ENCODE measurements at places on chromosomes 6 and 20.
A peak's percentile ranks its signal among the peaks of the same experiment; 100 is the strongest.

GRCh38 chr20:9300534-9300933 lies 213.9 kb upstream of the LAMP5 start:
- no peak for DNase-seq
- H3K27me3 ChIP-seq, result no peaks in the 10 kb centered on the region
- no peaks in the 10 kb centered on the region for H3K4me1 ChIP-seq
- no peak overlapping the region for H3K27ac ChIP-seq

DNA sequence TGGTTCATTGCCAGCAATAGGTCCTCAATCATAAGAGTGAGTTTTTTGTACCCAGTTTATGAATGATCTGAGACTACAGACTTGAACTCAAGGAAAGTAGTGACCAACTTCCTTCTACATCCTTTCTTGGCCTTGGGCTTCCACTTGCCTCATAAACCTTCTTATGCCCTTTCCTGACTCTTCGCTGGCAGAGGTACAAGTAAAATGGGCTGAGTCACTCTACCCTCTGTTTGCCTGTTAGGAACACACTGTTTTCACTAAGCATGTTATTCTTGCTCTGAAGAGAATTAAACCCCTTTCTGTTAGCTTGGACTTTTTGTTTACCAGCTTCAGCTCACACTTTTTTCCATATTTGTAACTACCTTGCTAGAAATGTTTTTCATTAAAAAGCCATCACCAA lies 74.4 kb downstream of the PKHD1 start:
- H3K27ac ChIP-seq, result no peak overlapping the region
- H3K4me3 ChIP-seq, result no peak overlapping the region
- H3K27me3 ChIP-seq, result no peaks in the 10 kb centered on the region
- no peaks in the 10 kb centered on the region for H3K4me1 ChIP-seq
- H3K36me3 ChIP-seq, result no peaks in the 10 kb centered on the region
- DNase-seq, result no peak

GRCh38 chr6:56073761-56074160 lies 173.6 kb downstream of the COL21A1 start:
- no peaks in the 10 kb centered on the region for H3K27me3 ChIP-seq
- H3K36me3 ChIP-seq, result no peaks in the 10 kb centered on the region
- no peak overlapping the region for H3K4me3 ChIP-seq
- DNase-seq, result no peak
- no peak overlapping the region for H3K27ac ChIP-seq

GRCh38 chr20:38146156-38146555 lies 18.9 kb downstream of the TGM2 start:
- H3K27ac ChIP-seq, result no peak overlapping the region
- no peak for DNase-seq

DNA sequence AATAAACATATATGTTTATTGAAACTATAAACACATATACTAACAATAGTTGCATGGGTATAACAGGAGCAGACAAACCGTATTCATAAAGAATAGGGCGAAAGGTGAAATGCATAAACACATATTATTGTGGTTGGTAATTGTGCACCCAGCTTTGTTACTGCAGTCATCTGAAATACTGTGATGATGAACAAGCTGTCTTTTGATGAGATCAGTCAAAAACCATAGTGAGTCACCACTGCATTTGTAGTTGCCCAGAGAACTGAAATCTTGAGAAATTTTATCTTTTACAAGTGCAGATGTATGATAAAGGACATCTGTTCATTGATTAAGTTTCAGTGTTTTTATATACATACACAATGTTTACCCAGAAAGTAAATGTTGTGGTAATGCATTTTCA lies 133.7 kb downstream of the MYO6 start:
- no peak overlapping the region for H3K27ac ChIP-seq
- DNase-seq, result no peak
- H3K4me3 ChIP-seq, result no peak overlapping the region
- H3K27me3 ChIP-seq, result no peaks in the 10 kb centered on the region
- no peaks in the 10 kb centered on the region for H3K4me1 ChIP-seq
- peaks cover 2% of the 10 kb centered on the region for H3K36me3 ChIP-seq

GRCh38 chr6:4336084-4336483 lies 200.7 kb upstream of the ECI2 start:
- no peaks in the 10 kb centered on the region for H3K36me3 ChIP-seq
- no peaks in the 10 kb centered on the region for H3K27me3 ChIP-seq
- H3K27ac ChIP-seq, result no peak overlapping the region
- DNase-seq, result no peak
- no peaks in the 10 kb centered on the region for H3K4me1 ChIP-seq

DNA sequence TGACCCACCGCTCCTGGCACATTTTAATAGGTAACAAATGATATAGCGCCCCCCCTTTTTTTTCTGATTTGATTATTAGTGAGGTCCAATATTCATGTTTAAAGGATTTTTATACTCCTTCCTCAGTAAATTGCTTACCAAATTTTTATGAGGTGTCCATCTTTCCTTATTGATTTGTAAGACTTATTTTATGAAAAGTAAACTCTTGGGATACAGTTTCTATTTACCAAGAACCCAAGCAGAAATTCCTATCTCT lies 25.1 kb downstream of the TRIM27 start:
- H3K36me3 ChIP-seq, result 0 out of 2 replicates have a peak, but pooled peaks cover 7% of the 10 kb centered on the region
- DNase-seq, result no peak
- H3K4me3 ChIP-seq, result no peak overlapping the region
- H3K27me3 ChIP-seq, result no peaks in the 10 kb centered on the region
- no peak overlapping the region for H3K27ac ChIP-seq

DNA sequence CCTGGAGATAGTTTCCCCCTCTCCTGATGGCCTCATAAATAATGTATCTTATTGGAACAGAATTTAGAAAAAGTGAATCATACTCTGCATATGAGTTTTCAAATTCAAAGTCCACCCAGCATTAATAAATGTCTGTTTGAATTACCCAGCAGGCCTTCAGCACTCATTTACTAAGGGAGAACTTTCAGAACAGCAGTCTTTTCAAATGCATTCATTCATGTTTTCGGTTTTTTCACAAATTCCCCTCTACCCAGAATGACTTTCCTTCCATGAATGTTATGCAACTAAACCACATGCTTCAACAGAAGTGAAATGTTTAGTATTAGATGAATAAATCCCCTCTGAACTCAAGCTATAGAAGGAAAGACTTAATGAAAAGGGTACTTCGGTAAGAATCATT lies 92.4 kb downstream of the RTN4IP1 start:
- no peaks in the 10 kb centered on the region for H3K27me3 ChIP-seq
- no peaks in the 10 kb centered on the region for H3K4me1 ChIP-seq

DNA sequence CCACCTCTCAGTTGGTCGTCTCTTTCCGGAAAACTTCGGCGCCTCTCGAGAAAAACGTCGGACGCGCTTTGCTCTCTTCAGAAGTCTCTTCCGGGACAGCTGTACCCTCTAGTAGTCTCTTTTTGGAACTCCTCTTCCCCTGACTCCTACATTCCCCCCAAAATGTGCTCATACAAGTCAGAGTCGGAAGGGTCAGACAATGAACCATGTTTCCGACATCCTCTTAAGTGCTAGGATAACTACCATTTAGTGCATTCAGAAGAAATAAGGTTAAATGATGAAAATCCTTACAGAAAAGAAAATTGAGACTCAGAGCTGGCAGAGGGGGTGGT lies 476 bp upstream of the TP53RK start:
- H3K36me3 ChIP-seq, result peaks cover 5% of the 10 kb centered on the region
- H3K27ac ChIP-seq, result peak overlapping the region; percentile 73
- H3K27me3 ChIP-seq, result no peaks in the 10 kb centered on the region
- H3K4me1 ChIP-seq, result peaks cover 36% of the 10 kb centered on the region
- peak overlapping the region; percentile 72 for H3K4me3 ChIP-seq
- no peak for DNase-seq

- no peaks in the 10 kb centered on the region for H3K36me3 ChIP-seq
- H3K27me3 ChIP-seq, result no peaks in the 10 kb centered on the region
Measured at GRCh38 chr6:13834790-13835189, 20.4 kb upstream of the MCUR1 start.

GRCh38 chr20:23639490-23639958 lies 1.8 kb upstream of the CST3 start:
- DNase-seq, result no peak
- H3K4me1 ChIP-seq, result no peaks in the 10 kb centered on the region
- H3K27ac ChIP-seq, result no peak overlapping the region
- H3K36me3 ChIP-seq, result no peaks in the 10 kb centered on the region
- H3K27me3 ChIP-seq, result no peaks in the 10 kb centered on the region

- H3K27ac ChIP-seq, result no peak overlapping the region
- DNase-seq, result no peak
- H3K36me3 ChIP-seq, result no peaks in the 10 kb centered on the region
- no peaks in the 10 kb centered on the region for H3K27me3 ChIP-seq
Measured at GRCh38 chr6:42012501-42013133, 37.7 kb upstream of the TAF8 start.

- DNase-seq, result no peak
- no peaks in the 10 kb centered on the region for H3K4me1 ChIP-seq
- H3K27me3 ChIP-seq, result no peaks in the 10 kb centered on the region
- no peak overlapping the region for H3K27ac ChIP-seq
Measured at GRCh38 chr6:8627085-8627861, 191.9 kb upstream of the SLC35B3 start.

DNA sequence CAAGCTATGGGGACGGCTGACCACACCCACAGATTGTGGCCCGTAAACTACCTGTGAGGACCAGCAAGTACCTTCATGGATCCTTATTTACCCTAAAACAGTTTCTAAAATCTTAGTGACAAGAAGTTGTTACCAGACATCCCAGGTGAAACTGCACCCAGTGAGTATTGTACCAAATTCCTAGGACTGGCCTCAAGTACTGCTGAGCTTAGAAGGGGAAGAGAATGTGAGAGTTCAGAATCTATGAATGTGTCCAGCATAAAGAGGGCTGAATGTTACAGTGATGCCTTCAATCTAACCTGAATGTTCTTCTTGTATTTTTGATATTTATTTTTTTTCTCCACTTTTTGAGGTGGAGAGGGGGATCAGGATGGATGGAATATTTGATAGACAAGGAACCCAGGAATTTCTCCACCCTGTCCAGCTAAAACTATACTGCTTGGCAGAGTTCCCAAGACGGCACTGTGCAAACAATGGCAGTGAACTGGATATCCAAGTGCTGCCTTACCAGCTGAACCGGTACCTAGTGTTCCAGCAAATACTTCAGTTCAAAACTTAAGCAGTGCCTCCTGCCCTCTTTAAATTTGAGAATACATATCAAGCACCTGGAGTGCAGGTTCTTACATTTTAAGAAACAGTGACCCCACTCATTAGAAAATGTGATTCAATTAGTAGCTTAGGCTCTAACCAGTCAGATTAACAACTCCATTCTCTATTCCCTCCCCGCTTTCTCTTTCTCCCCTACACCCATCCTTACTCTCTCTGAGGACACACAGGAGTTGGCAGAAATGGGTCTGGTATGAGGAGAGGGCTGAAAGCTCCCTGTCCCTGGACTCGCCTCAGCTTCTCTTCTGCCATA lies 427.3 kb upstream of the FLRT3 start:
- DNase-seq, result no peak
- no peak overlapping the region for H3K4me3 ChIP-seq
- H3K4me1 ChIP-seq, result no peaks in the 10 kb centered on the region
- H3K36me3 ChIP-seq, result no peaks in the 10 kb centered on the region
- H3K27me3 ChIP-seq, result no peaks in the 10 kb centered on the region
- H3K27ac ChIP-seq, result no peak overlapping the region
